HFFc6 (cell line): ENCODE measurements at places on chromosomes 1 and 21. TPM values are rescaled to one million over a fixed set of nuclear protein-coding genes. Genes with fewer than 3 reads are reported as not detected.

Gene MAEL
- not detected in 3 replicates for total RNA-seq

Gene SUSD4
- 0.61 to 0.69 TPM (median 0.62 TPM) in 3 replicates for total RNA-seq

Gene S100A12
- total RNA-seq: not detected in 3 replicates

Gene AGO4
- 3.6 to 6.0 TPM (median 5.0 TPM) in 3 replicates for total RNA-seq

Gene CD247
- not detected in 3 replicates for total RNA-seq

Gene SNX7
- total RNA-seq: 26.3 to 32.5 TPM (median 27.9 TPM) in 3 replicates

Gene NBPF6
- total RNA-seq: not detected in 3 replicates

Gene LHX4
- 0.22 to 0.53 TPM (median 0.34 TPM) in 3 replicates for total RNA-seq

DNA sequence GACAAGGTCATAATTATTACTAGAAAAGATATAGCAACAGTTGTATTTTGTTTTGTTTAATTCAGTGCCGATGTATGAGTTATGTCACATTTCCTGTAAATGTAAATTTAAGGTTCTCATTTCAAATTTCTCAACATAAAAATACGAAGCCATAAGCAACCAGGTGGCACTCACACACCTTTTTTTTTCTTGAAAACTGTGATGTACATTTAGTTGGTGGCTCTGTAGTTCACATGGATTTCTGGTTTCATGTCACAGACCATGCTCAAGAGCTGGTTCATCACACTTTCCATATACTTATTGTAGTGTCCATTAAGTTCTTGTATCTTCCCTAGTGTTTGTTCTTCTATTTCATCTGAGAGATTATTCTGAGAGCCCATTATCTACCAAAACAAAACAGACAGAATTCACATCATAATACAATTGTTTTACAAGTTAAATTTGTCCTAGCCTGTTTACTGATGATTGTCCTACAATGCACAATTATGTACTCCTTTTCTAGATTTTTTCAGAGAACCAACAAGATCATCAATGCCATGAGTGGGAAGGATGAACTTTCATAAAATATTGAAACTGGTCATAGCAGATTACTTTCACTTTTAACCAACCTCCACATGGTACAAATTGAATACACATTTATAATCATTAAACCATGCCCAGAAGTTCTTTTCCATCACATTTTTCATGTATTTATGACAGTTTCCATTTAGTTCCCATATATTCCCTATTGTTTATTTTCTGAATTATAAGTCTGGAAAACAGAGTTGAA, 17.1 kb downstream of the ATP6V1G3 start:
- H3K36me3 ChIP-seq: peaks cover 35% of the 10 kb centered on the region
- peak overlapping the region; percentile 6; the same call in 1 of the 2 replicates for H3K27ac ChIP-seq
- H3K4me3 ChIP-seq: no peak overlapping the region
- no peak for DNase-seq

DNA sequence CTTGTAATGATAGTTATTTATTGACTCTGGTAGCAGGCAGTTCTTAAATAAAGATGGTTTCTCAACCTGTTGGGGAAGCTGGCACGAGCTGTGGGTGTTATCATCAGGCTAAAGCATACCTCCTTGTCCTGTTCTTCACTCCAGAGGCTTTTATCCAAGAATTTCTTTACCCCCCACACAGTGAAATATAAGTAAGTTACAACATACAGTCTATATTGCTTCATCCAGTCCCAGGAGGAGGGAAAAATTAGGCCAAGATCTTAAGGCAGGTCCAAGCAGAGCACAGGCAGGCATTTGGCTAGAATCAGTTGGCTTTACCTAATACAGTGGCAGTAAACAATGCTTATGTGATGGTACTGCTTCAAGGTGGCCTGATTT, 6.3 kb downstream of the TMEM81 start:
- no peaks in the 10 kb centered on the region for H3K4me1 ChIP-seq
- peaks cover 8% of the 10 kb centered on the region for H3K27me3 ChIP-seq
- no peak overlapping the region for H3K4me3 ChIP-seq

DNA sequence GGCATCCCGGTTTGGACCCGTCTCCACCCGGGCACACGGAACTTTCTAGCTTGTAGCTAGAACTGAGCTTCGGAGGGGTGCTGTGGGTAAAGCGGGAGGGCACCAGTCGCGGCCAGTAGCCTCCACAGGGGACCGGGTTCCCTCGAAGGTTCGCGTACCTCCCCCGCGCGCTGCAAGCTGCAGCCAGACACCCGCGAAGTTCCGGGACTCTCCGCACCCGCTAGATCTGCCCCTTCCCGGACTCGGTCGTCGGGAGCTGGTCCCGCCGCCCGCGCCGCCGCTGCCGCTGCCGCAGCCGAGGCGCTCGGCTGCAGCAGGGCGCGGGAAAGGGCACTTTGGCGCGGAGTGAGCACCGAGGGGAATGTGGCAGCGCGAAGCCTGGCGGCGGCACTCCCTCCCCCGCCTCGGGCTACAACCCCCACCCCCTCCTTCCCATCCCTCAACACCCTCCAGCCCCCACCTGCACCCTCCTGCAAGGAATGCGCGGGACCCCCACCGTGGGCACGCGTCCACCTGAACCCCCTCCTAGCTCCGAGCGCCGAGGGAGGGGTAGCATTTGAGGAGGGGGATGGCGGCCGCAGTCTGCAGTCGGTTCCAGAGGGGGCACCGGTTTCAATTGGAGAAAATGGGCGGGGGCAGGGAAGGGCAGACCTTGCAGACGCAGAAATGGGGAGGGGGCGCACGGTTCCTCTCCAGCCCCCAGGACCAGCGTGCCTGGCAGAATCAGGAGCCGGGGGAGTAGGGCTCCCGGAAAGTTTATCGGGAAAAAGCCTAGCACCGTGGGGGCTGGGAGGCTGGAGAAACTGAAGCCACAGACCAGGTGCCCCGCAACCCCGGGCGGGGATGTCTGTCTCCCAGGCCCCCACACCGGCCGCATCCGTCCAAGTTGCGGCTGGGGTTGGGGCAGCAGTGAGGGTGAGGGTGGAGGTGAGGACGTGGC, 968 bp downstream of the CSMD2 start:
- H3K27ac ChIP-seq: no peak overlapping the region
- H3K27me3 ChIP-seq: peaks cover 11% of the 10 kb centered on the region
- peaks cover 12% of the 10 kb centered on the region for H3K4me1 ChIP-seq

DNA sequence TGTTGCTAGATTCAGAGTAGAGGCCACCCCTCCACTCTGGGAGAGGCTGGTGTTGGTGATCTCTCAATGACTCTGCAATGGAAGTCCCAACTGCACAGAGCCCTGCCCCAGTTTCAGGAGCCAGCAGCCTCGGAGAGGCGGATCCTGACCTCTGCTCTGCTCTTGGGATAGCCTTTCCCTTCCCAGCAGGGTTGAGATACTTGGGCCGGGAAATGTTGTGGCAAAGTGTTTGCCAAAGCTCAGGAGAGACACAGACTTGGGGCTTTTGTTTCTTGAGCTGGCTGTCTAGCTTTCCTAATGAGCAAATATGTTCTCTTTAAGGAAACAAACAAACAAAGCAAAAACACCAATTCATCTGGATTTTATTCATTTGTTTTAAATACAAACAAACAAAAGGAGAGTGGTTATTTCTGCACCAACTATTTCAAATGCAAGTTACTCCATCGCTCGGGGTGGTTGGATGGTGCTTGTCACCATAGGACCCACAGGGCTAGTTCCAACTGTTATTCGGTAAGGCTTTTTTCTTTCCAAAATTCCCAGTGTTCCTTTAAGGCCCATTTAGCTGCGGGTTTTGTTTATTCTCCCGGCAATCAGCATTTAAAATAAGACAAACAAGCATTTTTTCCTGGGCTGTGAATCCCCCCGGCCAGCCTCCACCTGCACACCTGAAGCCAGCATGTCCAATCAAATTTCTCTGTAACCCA, 193.9 kb upstream of the LMO4 start:
- peaks cover 6% of the 10 kb centered on the region for H3K4me1 ChIP-seq
- H3K4me3 ChIP-seq: no peak overlapping the region
- no peak overlapping the region for H3K27ac ChIP-seq
- H3K27me3 ChIP-seq: peaks cover 14% of the 10 kb centered on the region

DNA sequence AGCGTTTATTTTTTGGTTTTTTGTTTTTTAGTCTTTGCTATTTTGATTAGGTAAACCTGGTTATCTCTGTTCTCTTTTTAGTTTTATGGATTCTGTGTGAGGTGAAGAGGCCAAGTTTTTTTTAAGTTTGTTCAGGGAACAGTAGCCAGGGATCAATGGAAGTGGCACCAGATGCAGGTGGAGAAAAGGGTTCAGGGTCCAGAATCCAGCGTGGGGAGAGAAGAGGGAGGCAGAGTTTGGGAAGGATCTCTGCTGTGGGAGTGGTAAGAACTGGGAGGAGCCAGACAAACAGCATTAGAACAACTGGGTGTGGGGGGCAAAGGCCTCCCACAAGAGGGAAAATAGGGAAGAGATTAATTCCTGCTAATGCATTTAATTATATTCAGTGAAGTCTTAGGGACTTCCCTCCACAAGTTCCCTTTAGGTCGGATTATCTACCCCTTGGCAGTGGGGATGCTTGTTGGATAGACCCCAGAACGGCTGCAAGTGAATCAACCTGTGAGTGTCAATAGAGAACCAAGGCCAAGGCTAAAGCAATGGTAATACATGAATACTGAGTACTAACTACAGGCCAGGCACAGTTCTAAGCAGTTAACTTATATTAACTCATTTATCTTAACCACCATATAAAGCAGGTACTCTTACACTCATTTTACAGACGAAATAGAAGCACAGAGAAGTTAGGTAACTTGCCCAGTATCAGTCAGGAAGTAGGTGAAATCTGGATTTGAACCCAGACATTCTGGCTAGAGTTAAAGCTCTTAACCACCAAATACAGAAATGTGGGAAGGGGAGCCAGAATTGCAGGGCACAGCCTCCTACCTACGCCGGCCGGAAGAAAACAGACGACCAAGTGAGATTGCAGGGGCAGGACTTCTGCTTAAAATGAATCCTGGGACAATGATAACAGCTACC, 498 bp downstream of the GNAT2 start:
- peaks cover 7% of the 10 kb centered on the region for H3K27me3 ChIP-seq
- peak overlapping the region; percentile 95 for H3K4me3 ChIP-seq
- peaks cover 67% of the 10 kb centered on the region for H3K4me1 ChIP-seq
- no peak for DNase-seq
- H3K27ac ChIP-seq: peak overlapping the region; percentile 100
- peaks cover 13% of the 10 kb centered on the region for H3K36me3 ChIP-seq

- H3K27me3 ChIP-seq: no peaks in the 10 kb centered on the region
- no peak overlapping the region for H3K27ac ChIP-seq
- no peaks in the 10 kb centered on the region for H3K36me3 ChIP-seq
- no peaks in the 10 kb centered on the region for H3K4me1 ChIP-seq
These were observed 44.1 kb upstream of the CYYR1 start for GRCh38 chr21:26617176-26617575.

- H3K27me3 ChIP-seq: peaks cover 16% of the 10 kb centered on the region
- DNase-seq: no peak
- no peaks in the 10 kb centered on the region for H3K4me1 ChIP-seq
These were observed 74.8 kb downstream of the SIK1 start for GRCh38 chr21:43352154-43352537.

- H3K27me3 ChIP-seq: no peaks in the 10 kb centered on the region
- H3K4me3 ChIP-seq: peak overlapping the region; percentile 49
- peaks cover 8% of the 10 kb centered on the region for H3K36me3 ChIP-seq
- peaks cover 30% of the 10 kb centered on the region for H3K4me1 ChIP-seq
- H3K27ac ChIP-seq: peak overlapping the region; percentile 95
These were observed 13.5 kb upstream of the TNFRSF1B start for GRCh38 chr1:12153181-12153785.

DNA sequence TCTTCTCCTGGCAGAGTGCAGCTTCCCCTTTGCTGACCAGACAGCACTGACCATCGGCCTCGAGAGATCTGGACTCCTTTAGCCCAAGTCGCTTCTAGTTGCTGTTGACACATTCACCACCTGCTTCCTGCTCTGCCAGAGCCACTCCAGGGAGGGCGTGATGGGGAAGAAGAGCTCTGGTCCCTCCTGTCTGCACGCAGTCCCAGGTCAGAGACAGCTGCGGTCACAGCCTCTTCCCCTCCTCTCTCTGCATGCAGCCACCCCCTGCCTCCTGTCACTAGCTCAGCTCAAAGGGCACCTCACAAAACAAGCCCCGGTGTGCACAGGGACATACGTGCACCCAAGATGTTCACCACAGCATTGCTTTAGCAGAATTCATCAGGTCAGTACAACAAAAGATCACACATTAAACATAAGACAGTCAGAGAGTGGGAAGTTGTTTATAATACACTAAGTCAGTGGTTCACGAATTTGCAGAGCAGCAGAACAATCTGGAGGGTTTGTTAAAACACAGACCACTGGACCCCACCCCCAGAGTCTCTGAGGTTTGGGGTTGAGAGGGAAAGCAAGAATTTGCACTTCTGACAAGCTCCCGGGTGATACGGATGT, 132.9 kb downstream of the SYF2 start:
- H3K4me1 ChIP-seq: peaks cover 22% of the 10 kb centered on the region
- H3K4me3 ChIP-seq: no peak overlapping the region
- no peak overlapping the region for H3K27ac ChIP-seq
- H3K27me3 ChIP-seq: peaks cover 20% of the 10 kb centered on the region

DNA sequence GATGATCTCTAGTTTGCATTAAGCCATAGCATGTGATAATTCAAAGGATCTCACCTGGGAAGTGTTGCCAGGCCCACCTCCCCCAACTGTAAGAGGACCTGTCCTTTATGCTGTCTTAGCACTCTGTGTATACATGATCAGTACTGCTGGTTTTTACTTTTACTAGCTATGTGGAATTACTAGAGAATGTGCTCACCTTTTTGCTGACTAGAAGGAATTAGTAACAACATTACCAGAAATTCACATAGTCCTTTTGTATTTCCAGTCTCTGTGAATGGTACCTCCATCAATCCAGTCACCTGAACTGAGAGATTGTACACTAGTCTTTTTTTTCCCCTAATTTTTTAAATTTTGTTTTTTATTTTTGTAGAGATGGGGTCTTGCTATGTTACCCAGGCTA, 46.6 kb downstream of the EEIG2 start:
- H3K27ac ChIP-seq: no peak overlapping the region
- H3K4me1 ChIP-seq: peaks cover 12% of the 10 kb centered on the region
- no peaks in the 10 kb centered on the region for H3K36me3 ChIP-seq

DNA sequence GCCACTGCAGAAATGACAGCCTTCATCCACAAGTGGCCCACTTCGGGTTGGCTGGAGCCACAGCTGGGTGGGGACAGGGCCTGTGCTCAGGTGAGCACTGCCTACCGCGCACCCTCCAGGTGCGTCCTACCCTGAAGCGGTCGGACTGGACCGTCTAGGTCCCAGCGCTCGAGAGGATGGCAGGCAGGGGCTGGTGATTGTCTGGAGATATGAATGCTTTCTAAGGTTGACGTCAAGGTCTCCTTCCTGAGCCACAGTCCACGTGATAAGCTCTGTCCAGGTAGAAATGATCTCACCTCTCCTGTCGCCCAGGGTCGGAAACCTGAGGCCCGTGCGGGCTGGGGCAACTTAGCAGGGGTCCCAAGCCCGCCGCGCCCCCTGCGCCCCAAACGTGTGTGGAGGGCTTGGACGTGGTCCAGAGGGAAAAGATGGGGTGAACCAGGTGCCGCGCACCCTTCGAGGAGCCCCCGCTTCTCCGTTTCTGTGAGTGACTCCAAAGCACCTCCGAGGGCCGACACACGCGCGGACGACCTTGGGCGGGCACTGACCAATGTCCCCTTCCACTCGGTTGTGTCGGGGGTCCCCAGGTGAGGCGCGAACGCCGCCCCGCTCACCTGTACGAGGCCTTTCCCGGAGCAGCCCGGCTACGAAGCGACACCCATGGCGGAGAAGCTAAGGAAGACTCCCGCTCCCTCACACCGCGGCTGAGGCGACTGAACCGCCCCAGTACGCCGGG, 853 bp upstream of the DOP1B start:
- H3K4me1 ChIP-seq: peaks cover 15% of the 10 kb centered on the region
- no peak for DNase-seq
- no peak overlapping the region for H3K27ac ChIP-seq
- H3K36me3 ChIP-seq: peaks cover 2% of the 10 kb centered on the region; the same call in 1 of the 2 replicates
- H3K27me3 ChIP-seq: no peaks in the 10 kb centered on the region; the same call in 1 of the 2 replicates
